Muscle of arm (tissue), 14 donors: ENCODE measurements at places on chromosomes 13 and 19. TPM values are rescaled to one million over a fixed set of nuclear protein-coding genes. Genes with fewer than 3 reads are reported as not detected.

DNA sequence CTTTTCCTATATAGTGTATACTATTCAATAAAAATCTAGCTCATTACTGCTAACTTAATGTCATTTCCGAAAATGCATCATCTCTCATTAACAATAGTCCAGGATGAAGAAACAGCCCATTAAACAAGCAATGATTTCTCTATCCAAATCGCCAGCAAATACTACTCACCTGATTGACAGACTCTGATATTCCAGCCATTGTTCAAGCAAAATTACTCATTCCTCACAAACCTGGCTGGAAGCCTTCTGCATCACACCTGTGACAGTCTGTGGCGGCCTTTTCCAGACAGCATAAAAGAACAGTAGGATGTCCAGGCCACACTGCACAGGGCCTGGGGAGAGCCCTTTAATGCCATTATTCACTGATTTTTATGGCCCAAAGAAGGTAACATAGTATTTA lies 115.9 kb downstream of the ABCC4 start:
- DNase-seq = no peak

GRCh38 chr13:31122544-31123260 lies 39.0 kb downstream of the HSPH1 start:
- no peak for DNase-seq

DNA sequence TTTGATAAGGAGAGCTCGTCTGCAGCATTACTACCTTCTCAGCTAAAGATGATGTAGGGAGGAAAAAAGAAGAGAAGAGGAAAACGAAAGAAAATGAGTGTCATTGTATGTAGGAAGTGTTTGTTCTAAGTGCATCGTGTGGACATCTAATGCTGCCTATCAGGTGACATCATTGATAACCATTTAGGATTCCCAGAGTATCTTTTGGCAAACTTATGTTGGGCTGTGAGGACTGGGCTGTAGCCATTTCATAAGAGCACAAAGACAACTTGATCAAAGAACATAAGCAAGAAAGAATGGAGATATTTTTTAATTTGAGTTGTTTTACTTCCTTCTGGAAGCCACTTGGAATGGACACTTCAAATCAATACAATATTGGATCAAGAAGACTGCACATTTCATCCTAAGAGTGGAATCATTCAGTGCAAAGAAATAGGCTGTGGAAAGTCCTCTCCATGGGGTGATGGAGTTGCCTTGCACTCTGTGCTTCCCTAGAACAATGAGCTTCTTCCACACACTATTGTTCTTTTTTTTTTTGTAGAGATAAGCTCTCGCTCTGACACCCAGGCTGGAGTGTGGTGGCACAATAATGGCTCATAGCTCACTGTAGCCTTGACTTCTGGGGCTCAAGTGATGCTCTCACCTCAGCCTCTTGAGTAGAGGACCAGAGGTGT lies 52.4 kb upstream of the UBL3 start:
- no peak for DNase-seq

Gene ZNF536
- 9.2 TPM for polyA plus RNA-seq

DNA sequence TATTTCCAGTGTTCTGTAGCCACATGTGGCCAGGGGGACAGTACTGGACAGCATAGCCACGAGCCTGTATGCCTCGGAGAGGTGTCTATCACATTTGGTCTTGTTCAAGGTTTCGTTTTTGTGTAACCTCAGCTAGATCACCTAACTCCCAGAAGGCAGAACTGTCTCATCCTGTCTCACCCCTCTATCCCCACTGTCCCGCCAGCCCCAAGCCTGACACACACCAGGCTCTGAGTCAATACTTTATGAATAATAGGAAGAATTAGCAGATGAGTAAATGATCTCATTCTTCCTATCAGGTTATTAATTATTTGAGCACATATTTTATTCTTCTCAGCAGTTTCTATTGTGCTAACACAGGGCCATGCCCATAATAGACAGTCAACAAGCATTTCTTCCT lies 132.2 kb downstream of the NUFIP1 start:
- no peak for DNase-seq

GRCh38 chr13:68927387-68928026 lies 1180.1 kb upstream of the ATXN8OS start:
- DNase-seq = peak; percentile 8

- no peak for DNase-seq
These were observed 32.9 kb upstream of the SLC15A1 start for GRCh38 chr13:98785405-98785804.

DNA sequence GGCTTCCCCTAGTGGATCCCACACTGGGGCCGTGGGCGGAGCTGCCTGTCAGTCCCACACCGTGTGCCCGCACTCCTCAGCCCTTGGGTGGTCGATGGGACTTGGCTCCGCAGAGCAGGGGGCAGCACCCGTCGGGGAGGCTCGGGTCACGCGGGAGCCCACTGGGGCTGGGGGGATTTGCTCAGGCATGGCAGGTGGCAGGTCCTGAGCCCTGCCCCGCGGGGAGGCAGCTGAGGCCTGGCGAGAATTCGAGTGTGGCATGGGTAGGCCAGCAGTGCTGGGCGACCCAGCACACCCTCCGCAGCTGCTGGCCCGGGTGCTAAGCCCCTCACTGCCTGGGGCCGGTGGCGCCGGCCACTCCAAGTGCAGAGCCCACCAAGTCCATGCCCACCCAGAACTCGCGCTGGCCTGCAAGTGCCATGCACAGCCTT lies 481.7 kb upstream of the PRR20A start:
- no peak for DNase-seq

Gene WDR88
- 0.37 TPM for polyA plus RNA-seq

GRCh38 chr13:108877300-108877699 lies 247.9 kb downstream of the MYO16 start:
- no peak for DNase-seq
